ENCODE measurements at places on chromosomes 5 and 9.

DNA sequence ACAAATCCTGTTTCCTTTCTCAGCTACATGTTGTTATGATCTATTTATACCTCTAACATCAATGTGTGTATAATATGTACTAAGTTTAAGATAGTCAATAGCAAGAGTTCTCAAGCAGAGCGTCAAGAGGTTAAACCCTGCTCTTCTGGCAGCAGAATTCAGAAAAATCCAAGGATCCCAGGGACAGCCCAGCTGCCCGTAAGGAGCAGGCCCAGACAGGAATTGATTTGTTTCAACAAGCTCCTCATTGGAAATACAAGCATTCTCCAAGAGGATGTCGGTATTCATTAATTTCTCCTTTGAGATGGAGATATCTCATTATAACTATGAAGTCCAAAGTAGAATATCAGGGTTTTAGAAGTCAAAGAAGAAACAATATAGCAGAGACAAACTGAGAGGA lies 14.9 kb downstream of the EFNA5 start:
- no peak for DNase-seq

DNA sequence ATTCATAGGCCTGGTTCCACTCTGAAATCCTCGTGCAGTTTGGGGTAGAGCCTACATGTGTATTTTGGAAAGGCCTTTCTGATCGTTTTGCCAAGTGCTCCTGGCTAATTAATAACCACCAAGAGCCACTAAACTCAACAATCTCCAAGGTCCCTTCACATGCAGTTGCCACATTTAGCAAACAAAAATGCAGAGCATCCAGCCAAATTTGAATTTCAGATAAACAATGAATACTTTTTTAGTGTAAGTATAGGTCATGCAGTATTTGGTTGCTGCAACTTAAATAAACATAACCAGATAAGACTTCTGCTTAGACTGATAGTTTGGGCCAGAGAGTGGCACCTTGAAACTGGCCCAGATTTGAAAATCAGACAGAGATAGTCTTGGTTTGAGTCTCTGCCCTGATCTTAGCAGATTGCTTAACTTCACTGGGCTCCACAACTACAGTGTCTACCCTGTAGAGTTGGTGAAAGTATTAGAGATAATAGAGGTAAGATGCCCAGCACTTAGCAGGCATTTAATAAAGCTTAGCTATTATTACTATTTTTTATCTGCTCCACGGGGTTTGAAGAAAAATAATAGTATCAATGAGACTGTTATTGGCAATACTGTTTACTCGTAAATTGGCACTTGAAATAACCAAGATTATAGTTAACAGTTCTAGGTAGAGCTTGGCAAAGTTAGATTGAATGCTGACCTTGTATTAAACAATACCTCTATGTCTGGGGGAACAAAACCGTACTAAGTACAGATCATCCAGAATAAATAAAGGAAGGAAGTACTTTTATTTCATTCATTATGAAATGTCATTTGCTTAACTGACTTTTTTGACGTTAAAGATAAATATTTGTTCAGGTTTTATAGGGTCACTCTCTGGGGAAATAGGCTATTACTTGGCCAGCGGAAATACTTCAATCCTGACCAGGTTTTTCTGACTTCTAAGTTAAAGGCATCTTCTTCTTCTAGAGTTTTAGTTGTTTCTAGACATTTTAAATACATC lies 274.8 kb downstream of the DOCK8 start:
- DNase-seq: no peak

DNA sequence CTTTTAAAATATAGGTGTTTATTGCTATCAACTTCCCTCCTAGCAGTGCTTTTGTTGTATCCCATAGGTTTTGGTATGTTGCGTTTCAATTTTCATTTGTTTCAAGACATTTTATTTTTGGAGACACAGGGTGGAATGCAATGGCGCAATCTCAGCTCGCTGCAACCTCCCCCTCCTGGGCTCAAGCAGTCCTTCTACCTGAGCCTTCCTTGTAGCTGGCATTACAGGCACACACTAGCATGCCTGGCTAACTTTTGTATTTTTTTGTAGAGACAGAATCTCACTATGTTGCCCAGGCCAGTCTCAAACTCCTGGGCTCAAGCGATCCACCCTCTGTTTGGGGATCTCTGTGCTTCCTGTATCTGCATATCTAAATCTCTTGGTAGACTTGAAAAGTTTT lies 35.4 kb upstream of the CCDC180 start:
- DNase-seq: no peak

- no peak for DNase-seq
Observed at GRCh38 chr5:6504677-6505415, 56.2 kb downstream of the UBE2QL1 start.

- no peak for DNase-seq
Observed at GRCh38 chr5:135355169-135355568, 43.9 kb downstream of the MACROH2A1 start.

DNA sequence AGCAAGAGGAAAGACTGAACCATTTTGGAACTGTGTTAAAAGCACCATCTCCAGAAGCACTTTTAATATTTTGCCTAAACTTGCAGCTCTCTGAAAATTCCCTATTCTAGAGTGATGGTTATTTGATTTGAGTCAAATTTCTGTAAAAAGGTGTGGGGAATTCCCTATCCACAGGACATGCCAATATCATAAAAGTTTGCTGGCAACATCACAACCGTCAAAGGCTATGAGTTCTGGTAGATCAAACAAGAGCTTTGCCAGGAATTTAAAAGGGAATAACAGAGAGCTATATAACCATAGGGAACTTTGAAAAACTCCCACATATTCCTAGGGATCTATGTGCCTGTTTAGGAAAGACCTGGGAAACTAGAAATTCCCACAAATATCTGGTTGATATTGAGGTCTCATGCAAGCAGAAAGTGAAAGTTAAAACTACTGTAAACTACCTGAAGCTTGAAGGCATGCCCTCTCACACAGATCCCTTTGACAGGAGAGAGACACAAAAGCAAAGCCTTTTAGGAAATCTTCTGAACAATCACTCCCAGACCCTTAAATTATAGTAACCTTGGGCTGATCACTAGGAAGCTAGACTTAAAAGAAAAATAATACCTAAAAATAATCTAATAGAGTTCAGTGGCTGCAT lies 549.9 kb downstream of the ANXA1 start:
- DNase-seq: no peak

GRCh38 chr5:69209602-69210001 lies 20.2 kb downstream of the CENPH start:
- no peak for DNase-seq

DNA sequence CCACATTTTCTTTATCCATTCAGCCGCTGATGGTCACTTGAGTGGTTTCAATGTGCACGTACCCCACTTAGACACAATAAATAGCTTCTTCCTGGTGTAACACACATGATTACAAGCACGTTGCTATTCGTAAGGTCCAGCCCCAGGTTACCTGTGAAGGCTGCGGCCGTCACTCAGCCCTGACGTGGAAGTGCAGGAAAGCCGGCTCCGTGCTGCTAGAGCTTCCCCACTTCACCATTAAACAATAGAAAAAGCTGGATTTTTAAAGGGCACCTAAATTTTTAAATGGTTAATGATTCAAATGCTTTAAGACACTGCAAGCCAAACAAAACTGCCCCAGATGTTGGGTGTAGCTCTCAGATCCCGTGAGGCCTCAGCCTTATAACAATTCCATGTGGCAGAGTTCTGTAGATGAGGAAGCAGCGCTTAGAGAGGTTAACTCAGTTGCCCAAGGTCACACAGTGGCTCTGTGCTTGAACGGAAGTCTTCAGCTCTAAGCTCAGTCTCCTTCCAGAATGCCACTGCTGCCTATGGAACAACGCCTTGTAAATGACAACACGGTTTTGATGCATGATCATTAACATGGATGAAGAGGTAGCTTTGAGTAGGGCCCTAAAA lies 125.7 kb downstream of the COL23A1 start:
- no peak for DNase-seq

DNA sequence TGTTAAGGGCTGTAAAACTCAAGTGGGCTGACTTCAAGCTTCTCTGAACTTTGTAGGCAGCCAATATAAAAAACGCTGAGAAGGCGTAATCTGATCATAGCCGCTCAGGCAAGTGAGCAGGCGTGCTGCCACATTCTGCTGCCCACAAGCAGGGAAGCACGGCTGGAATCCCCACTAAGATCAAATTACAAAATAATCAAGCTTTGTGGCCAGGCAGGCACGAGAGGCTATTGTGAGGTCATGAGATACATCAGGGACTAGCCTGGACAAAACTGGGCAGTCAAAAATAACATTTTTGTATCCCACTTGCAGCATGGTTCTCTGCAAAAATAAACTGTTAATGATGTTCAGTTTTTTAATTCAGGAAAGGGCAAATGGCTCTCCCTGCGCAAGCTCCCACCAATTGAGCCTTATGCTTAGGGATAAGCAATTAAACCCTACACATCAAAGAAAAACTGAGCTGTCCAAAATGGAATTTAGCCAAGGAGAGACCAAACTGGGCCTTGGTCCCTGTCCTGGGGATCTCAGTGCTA lies 64.0 kb downstream of the POU5F2 start:
- DNase-seq: no peak

- DNase-seq: peak; percentile 9
Observed at GRCh38 chr9:15136646-15137045, 170.4 kb downstream of the TTC39B start.

DNA sequence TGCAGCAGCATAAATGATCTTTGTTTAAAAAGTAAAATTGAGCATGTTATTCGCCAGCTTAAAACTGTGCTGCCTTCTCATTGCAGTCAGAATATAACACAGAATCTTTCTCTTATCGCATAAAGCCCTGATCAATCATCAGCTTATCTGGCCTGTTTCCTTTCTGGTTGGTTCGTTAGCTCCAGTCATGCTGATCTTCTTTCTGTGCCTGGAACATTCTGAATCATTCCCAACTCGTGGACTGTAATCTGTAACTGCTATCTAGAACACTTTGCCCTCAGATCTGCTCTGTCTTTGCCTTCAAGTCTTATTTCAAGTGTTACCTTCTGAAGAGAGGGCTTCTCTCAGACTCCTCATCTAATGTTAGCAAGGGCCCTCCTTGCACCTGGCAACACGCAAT lies 11.9 kb upstream of the FER start:
- no peak for DNase-seq

DNA sequence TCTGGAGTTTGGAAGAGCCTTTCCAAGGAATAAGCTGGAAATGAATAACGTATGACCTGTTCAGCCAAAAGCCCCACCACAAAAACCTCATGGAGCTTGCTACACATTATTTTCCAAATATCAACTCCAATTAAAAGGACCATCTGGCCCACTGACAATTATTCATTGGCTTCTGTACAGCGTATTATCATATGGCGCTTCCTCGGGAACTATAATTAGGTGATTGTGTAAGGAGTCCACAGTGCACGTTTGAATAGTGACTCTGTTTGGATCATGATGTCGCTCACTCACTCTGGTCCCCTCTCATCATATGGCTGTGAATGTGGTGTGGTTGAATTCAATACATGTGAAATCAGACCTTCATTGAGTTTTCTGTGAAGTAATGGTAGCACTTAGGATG lies 52.1 kb downstream of the GDNF start:
- DNase-seq: no peak

DNA sequence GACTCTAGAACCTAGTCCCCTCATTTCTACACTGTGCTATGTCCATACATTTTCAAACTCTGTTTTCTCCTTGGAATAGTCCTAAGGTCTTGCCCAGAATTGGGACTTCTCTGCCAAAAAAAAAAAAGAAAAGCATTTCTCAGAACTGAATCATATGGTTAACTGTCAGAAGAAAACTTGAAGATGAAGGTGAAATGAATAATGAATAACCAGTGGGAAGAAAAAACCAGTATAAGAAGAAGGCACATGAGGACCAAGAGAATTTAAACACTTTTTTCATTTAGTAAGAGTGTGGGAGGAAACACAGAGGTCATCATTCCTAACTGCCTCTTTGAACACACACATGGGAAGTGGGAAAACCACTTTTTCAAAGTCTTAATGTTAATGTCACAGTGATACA lies 197.7 kb downstream of the PRELID2 start:
- DNase-seq: no peak

- DNase-seq: no peak
Observed at GRCh38 chr5:95841914-95842812, 19.6 kb upstream of the GLRX start.

- DNase-seq: no peak
Observed at GRCh38 chr5:32504989-32505596, 60.6 kb upstream of the ZFR start.

GRCh38 chr5:45094876-45095440 lies 286.2 kb downstream of the MRPS30 start:
- no peak for DNase-seq

- DNase-seq: no peak
Observed at GRCh38 chr5:168766426-168766700, 187.2 kb upstream of the PANK3 start.

GRCh38 chr5:65012301-65012892 lies 243.7 kb downstream of the CWC27 start:
- no peak for DNase-seq

GRCh38 chr9:90881648-90882047 lies 80.0 kb downstream of the SYK start:
- DNase-seq: no peak

DNA sequence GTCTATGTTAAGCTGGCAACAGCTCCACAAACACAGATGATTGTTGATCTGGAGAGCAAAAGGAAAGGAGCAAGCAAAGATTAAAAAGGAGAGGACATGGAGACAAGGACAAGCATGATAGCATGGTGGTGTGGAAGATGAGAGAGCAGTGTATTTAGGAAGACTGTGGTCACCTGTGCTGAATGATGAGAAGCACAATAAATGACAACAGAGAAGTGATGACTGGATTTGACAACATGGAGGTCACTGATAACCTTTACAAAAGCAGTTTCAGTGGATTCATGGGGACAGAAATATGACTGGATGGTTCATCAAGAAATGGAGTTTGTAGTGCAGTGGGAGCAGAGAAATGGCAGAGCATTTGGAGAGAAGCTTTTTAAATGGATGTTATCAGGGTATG lies 20.2 kb downstream of the TTC33 start:
- DNase-seq: no peak

DNA sequence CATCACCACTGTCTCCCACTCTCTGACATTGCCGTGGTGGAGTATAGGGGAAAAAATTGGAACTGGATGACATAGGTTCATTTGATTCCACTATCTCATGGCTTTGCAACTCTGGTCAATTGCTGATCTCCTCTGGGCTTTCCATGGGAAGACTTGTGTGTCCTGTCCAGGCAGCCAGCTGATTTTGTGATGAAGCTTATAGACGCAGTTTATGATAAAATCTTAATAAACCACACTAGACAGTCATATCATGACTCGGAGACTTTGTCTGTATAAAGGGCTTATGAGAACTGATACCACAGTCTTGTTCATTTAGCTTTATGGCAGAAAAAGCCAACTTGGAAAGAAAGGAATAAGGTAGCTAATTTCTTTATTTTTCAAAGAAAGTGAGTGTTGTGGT lies 296.5 kb downstream of the MAST4 start:
- no peak for DNase-seq

- no peak for DNase-seq
Observed at GRCh38 chr9:113755433-113755832, 120.7 kb upstream of the ZNF618 start.
